GM23248 (cell line): ENCODE measurements at places on chromosomes 7 and 10.

- DNase-seq, result no peak
Observed at GRCh38 chr7:3971323-3971722, 670.3 kb downstream of the SDK1 start.

- DNase-seq, result no peak
Observed at GRCh38 chr10:116069856-116070255, 203.2 kb downstream of the GFRA1 start.

DNA sequence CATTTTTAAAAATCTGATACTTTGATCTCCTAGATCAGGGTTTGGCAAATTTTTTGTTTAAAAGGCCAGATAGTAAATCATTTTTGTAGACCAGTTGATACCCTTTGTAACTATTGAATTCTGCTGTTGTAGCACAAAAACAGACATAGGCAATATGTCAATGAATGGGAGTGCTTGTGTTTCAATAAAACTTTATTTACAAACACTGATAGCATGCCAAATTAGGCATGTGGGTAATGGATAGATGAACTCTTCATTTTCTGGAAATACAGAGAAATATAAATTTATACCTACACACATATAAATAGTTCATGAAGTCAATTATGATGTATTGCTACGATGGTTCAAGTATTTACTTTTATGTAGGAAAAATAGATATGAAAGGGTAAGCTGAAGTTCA lies 60.4 kb downstream of the SEMA3A start:
- no peak for DNase-seq

DNA sequence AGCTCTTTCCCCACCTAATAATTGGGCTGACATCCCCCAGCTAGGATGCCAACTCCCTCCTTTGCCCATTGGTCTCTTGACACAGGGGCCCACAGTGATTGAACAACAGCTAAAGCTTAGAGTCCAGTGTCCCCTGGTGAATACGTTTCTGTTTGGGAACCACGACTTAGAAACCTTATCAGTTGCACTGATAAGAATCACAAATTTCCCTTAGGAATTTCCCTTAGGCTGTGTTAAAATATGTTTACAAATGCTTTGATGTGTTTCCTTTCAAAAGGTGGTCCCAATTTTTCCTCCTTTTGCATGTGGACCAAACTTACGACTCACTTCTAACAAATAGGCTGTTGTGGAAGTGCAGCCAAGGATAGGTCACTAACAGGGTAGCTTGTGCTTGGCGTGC lies 126.0 kb upstream of the INHBA start:
- DNase-seq, result no peak

DNA sequence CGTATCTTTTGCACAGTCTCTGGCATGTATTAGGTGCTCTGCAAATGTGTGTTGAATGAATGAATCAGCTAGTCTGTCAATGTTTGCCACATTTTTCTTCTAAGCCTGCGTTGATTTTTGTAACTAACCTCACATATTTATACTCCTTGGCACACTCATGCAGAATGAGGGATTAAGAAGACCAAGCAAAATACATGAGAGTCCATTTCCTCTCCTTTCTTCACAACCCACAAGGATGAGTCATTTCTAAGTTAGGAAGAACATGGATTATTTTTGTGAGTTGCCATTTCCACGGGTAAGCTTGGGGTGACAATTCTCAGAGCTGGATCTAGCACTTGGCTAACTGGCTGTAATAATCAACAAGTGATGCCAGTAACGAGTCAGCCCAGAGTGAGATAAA lies 158.8 kb downstream of the TWIST1 start:
- DNase-seq, result peak; percentile 60

DNA sequence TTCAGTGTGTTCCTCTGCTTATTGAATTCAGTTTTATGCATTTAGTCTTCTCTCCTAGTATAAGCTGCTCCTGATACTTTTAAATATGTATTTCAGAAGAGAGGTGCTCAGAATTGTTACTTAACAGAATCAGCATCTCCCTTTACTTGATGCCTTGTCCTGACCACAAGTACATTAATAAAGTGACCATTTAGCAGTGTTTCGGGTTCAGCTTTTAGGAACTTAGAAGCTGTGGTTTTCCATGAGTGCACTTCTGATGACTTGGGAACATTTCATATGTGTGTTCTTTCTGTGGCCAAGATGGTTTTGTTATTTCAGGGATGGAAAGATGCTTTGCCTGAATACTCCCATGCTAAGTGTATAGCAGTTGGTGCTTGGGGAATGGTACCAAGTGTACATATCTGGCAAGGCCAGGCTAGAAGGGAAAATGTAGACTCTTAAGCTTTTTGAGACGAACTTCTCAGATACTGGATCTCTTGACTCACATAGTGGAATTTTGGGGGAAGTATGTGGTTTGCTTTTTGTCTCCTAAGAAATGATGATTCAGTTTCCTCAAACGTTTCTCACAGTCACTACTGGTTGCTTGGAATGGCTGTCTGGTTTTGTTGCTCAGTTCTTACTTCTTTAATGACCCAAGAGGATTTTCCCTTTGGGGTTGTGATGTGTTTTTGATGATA lies 17.2 kb downstream of the SGPL1 start:
- DNase-seq, result peak; percentile 95

GRCh38 chr7:28355635-28356319 lies 56.5 kb upstream of the CREB5 start:
- no peak for DNase-seq

- DNase-seq, result no peak
Observed at GRCh38 chr7:27106181-27106900, 3.9 kb upstream of the HOXA2 start.

DNA sequence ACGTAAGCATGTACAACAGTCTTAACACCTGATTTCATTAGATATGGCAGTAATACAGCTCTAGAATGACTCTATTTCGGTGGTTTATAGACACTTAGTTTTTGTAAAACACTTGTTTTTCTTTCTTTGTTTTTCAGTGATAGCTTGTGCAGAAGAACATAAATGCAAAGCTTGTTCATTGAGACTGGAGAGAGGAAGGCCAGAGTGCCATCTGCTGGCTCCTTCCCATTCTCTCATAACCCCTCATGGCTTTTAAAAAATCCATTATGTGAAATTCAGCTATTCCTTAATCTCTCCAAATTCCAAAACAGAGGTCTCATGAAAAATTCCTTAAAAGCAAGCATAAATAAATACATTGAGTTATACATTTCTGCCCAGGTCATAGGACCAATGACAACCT lies 76.3 kb downstream of the CACNB2 start:
- peak; percentile 62 for DNase-seq

DNA sequence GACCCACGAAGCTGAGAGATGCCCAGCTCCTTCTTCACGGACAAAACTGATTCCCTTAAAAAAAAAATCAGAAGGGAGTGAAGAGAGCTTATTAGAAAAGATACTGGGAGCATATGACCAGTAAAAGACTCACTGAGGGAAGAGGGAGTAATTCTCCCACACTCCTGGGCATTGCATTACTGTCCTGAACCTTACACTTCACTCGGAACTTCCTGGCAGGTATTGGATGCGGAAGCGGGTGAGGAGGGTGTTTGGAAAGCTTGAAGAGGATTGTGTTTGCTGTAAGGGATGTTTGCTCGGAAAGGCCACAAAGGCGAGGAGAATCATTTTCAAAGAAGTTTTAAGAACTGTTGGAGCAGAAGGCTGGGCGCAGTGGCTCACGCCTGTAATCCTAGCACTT lies 375 bp downstream of the HKDC1 start:
- no peak for DNase-seq

GRCh38 chr10:116978901-116979300 lies 26.1 kb downstream of the SHTN1 start:
- DNase-seq, result no peak

DNA sequence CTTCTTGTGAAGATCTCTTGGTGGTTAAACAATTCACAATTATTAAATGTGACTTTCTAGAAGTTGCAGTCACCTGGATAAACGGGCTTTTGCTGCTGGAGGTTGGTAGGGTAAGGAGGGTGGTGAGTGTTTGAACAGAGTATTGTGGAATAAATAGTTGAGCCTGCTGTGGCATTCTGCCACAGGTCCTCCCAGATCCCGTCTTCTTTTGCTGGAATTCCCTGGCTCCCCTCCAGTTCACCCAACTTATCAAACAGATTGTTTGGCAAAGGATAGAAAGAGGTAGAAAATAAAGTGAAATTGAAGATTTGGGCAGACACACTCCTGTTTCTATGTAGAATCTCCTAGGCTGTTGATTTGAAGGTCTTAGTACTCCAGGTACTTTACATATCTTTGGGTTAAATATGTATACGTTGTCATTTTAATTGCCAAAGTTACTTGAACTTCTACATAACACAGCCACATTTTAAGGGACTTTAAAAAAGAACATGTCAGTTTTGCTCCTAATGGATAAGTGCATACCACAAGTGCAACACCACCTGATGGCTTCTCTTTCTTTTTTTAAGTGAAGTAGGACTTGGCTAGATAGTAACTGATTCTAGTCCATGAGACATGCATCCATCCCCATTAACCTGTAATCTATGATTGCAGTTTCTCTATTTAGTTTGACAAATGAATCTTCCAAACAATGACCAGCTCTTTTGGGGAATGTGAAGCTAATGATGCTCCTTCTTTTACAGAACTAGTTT lies 83.0 kb downstream of the ARL4A start:
- no peak for DNase-seq

- DNase-seq, result no peak
Observed at GRCh38 chr7:155874010-155874409, 61.7 kb upstream of the SHH start.

DNA sequence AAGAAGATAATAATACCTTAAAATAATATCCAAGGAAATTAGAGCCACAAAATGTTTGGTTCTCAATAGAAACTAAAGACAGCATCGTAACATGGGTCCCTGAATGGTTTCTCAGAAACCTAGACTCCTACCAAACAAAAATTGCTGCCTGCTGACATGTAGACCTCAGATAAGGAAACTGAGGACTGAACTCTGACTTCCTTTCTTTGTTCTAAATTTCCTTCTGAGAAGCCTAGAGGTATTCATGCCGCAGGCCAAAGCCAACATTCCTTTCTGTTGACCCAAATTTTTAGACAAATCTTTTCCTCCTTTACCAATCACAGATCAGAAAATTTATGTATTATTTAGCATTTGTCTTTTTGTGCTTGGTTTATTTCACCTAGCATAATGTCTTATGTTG lies 816.7 kb upstream of the PHF14 start:
- DNase-seq, result no peak

- peak; percentile 13 for DNase-seq
Observed at GRCh38 chr10:5648494-5649457, 17.6 kb downstream of the ASB13 start.

DNA sequence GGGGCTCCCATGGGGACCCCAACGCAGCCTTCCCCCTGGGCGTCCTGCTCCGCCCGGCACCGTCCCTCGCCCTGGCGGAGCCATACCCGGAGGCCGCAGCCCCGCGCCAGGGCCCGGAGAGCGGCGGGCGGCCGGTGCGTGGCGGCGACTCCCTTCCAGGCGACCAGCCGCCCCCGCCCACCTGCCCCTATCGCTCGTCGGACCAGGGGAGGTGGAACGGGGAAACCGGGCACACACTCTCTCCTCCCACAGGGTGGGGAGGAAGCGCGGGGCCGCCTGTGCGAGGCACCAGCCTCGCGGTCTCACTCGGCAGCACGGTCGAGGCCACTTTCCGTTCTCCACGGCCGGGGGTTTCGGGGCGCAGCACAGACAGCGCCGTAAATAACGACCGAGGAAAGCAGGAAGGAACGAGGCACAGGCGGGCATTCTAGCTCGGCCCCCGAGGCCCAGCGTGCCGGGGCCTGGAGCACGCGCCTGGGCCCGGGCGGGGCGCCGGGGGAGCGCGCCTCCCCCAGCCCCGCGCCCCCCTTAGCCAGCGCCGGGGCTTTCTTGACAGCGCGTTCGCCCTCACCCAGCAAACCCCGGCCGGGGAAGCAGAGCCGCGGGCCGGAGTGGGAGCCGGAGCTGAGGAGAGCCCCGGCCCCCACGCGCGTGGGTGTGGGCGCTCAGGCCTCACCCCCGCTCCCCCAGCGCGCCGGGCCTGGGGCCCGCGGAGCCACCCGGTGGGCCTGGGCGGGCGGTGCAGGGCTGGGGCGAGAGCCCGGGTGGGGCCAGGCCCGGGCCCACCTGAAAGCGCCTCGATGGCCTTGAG lies 936 bp downstream of the IGF2BP3 start:
- DNase-seq, result peak; percentile 60

GRCh38 chr7:101911800-101912715 lies 94.6 kb downstream of the CUX1 start:
- no peak for DNase-seq

DNA sequence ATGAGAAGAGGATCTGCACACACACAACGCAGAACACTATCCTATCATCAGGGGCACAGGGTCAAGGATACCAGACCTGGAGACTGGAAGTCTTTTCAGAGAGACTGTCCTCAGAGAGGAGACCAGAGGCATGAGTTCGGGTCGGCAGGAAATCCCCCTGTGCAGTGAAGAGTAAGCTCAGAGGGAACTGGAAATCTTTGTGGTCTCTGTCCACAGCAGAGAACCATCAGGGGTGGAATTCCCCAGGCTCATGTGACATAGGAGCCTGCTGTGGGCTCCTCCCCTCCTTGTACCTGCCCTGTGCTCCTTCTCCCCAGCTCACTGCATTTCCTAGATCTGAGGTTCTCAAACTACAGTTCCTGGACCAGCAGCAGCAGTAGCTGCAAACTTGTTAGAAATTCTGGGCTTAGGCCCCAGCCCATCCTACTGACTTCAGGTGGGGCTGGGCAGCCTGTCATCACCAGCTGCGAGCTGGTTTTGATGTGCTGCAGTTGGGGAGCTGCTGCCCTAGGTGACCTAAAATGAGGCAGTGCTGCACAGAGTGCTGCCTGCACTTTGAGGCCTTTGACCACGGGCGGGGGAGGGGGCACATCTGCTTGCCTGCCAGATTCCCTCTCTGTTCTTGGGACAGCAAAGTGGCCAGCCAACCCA lies 2.4 kb downstream of the ZMIZ2 start:
- no peak for DNase-seq

DNA sequence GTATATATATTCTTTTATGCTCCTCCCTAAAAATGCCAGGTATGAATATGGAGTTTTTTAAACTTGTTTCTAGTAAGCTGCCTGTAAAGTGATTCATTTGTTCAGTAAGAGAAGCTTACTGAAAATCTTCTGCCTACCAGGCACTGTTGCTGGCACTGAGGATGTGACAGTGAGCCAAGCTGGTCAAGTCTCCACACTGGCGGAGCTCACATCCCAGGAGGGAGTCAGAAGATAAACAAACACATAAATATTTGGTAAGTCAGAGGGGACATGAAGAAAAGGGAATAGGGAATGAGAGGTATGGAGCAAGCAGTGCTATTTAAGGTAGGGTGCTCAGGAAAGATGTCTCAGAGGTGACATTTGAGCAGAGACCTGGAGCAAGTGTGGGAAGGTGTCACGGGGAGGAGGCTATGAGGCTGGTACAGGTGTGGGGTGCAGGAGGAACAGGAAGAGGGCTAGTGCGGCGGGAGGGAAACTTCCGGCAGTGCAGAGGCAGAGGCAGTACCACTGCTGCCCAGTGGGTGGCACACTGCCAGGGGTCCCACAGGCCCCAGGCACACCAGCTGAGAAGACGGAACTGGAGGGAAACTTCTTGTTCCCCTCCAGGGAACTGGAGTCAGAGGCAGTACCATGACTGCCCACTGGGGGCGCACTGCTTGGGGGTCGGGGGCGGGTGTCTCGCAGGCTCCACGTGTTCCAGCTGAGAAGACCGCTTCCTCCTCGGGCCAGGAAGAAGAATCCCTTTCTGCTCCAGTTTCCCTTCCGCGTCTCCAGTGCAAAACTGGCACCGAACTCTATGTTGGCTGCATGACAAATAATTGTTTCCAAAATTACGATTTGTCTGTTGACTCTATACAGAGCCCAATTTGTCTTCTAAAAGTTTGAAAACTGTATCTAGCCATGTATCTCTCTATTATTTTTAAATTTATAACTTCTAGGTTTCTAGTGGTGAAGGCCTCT lies 161.0 kb downstream of the TEX36 start:
- DNase-seq, result peak; percentile 11

- no peak for DNase-seq
Observed at GRCh38 chr10:71393841-71394475, 2.8 kb upstream of the CDH23 start.

- DNase-seq, result no peak
Observed at GRCh38 chr10:106947643-106948042, 216.9 kb downstream of the SORCS1 start.
